ENCODE measurements at places on chromosomes 1 and 21.

DNA sequence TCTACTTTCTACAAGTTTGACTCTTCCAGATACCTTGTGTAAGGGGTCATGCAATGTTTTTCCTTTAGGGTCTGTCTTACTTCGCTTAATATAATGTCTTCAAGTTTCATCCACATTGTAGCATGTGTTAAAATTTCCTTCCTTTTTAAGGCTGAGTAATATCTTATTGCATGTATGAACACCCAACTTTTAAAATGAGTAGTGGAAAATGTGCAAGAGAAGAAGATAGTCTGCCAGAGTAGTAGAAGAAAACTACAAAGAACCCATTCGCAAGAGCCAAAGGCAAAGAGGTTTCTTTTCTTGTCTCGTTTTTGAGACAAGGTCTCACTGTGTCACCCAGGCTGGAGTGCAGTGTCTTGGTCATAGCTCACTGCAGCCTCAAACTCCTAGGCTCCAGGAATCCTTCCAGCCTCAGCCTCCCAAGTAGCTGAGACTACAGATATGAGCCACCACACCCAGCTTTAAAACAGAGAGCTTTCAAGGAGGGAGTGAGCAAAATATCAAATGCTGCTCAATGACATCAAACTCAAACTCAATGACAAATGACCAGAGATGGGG lies 9.4 kb downstream of the IL23R start:
- DNase-seq: no peak

DNA sequence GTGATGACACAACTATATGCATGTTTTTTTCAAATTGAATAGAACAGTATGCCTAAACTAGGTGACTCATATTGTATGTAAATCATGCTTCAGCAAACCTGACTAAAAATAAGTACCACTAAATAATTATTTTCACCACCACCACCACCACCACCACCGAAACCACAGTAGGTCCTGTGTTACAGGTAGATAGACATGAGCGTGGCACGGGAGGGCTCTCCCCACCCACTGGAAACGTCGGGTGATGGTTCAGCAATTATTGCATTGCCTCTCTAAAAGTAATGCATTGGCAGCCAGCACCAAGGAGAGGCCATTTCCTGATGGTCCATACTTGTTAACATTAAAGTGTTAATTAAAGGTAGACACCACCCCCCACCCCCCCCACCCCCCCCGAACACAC lies 297.0 kb upstream of the NCAM2 start:
- no peak for DNase-seq

- DNase-seq: no peak
These were observed 55.5 kb downstream of the MPZL1 start for GRCh38 chr1:167777269-167777650.

DNA sequence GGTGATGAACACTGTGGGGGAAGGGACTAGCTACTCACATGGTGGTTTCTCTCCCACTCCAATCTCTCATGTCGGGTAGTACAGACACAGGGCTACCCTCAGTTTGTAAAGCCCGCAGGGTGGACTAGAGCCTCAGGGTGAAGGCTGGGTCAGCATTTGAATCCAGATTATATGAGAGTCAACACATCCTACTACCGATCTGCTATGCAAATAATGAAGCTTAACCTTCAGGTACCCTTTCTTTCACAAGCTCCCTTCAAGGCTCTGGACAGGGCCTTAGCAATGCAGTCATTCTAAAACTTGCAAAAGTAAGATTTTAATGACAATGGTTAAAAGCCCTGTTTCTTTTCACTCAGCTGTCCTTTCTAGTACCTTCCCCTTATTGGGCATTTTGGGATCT lies 5.5 kb upstream of the ZBED6 start:
- DNase-seq: no peak

DNA sequence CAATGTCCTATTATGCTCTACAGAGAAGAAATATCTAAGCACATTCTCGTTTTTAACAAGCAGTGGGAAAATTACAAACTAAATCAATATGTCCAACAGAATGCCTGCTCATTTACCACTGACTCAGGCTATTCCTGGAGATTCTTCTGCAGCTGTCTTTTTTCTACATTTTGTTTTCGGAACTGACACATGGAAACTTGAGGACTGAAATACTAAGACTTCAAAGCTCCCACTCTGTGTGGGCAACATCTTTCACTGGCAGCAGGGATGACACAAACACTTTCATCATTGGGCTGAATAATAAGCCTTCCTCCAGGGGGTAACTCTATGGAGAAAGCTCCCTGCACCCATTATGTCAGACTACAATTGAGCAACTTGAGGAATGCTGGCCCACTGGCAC lies 175.5 kb upstream of the NCAM2 start:
- no peak for DNase-seq

DNA sequence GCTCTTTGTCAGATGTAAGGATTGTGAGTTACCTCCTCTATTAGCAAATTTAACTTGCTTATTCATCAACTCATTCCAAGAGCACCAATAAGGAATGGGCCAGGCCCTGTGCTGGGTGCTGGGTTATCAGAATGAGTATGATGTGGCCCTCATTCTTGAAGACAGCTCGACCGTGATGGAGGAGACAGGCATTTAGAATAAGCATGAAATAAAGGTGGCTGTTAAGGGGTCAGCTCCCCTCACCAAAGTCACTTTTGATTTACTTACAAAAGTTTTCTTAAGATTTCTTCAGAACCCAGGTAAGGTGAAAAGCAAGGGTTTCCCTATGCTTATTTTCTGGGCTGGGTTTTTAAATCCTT lies 15.3 kb upstream of the PADI1 start:
- DNase-seq: no peak

DNA sequence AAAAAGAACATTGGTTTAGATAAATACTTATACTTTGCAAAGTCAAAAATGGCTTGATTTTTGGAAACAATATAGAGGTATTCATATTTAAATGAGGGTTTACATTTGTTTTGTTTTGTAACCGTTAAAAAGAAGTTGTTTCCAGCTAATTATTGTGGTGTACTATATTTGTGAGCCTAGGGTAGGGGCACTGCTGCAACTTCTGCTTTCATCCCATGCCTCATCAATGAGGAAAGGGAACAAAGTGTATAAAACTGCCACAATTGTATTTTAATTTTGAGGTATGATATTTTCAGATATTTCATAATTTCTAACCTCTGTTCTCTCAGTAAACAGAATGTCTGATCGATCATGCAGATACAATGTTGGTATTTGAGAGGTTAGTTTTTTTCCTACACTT lies 65.3 kb upstream of the SAMD13 start:
- DNase-seq: no peak

GRCh38 chr1:47513393-47513792 lies 75.5 kb downstream of the FOXD2 start:
- no peak for DNase-seq

DNA sequence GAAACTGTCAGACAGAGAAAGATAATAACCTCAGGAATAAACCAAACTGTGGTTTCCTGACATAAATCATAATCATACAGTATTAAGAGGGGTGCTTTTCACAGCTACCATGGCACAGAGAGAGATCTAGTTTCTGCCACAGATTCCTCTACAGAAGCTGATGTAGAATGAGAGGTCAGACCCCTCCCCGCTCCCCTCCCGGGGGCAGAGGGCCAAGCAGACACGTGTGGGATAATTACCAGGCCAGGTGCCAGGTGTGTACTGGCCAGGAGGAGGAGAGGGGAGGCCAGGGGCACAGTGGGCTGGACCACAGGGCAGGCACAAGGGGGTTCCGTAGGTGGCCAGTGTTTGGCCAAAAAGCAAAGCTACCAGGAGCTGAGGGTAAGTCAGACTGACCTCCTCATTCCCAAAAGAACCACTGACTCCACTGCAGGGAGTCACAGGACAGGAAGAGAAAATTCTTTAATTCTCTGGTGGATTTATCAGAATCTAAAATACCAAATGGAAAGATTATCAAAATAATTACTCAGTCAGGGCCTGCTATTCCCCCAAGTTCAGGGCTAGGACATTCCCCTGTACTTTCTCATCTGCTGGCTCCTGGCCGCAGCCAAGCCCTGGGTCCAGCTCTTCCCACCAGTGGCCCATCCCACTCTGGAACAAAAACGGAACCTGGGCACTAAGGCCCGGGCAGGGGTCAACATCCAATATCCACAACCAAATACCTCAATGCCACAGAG lies 30.0 kb downstream of the C2CD2 start:
- no peak for DNase-seq

DNA sequence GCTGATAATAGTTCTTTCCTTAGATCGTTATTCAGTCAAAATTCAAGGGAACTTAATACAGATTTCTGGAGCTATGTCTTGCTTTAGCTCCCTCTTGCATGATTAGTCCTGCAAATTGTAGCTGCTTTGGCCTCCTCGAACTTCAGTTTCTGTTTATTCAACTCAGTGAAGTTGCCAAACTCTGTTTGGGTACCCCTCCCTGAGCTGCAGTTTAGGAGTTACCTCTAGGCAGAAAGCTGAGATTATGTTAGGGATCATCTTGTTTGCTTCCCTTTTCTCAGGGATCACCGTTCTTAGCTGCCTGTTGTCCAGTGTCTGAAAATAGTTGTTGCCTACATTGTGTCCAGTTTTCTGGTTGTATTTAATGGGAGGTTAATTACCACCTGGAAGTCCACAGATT lies 43.5 kb downstream of the SNX27 start:
- no peak for DNase-seq

GRCh38 chr1:21779613-21780521 lies 3.1 kb downstream of the USP48 start:
- no peak for DNase-seq

- DNase-seq: no peak
These were observed 4.8 kb upstream of the ST6GALNAC5 start for GRCh38 chr1:76862447-76862846.

DNA sequence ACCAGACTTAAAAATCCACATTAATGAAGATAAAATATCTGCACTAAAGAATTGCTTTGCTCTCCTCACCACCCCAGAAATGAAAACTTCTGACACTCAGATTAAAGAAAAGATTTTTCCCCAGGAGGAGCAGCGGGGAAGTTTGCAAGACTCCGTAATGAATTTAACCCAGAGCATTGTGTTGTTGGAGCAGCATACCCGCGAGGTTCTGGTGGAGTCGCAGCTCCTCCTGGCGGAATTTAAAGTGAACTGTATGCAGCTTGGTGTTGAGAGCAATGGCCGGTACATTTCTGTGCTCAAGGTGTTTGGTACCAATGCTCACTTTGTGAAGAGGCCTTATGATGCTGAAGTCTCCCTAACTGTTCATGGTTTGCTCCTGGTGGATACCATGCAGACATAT lies 46.4 kb downstream of the VPS13D start:
- DNase-seq: no peak

- DNase-seq: no peak
These were observed 391.7 kb downstream of the KCTD3 start for GRCh38 chr1:215958841-215959240.

DNA sequence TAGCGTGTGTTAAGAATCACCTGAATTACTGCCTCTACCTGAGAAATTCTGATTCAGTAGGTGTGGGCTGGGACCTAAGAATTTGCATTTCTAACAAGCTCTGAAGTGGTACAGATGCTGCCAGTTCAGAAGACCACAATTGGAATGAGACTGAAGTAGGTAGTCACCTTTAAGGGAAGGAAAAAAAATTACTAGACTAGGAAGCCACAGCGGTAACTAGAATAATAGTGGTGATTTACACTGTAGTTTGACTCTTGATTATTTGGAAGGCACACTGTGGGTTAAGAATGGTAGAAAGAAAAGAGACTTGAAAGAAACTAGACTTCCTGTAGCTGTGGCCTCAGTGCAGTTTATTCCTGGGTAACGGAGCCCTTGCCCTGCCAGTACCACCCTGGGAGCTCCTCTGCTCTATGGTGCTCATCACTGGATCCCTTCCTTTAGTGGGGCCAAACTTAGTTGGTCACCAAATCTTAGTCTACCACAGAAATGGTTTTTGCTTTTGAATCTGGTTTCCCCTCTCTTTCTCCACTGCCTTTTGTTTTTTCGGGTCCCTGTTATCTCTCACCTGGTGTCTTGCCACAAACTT lies 43.6 kb downstream of the ARID1A start:
- no peak for DNase-seq

GRCh38 chr1:19484798-19485361 lies 459 bp downstream of the CAPZB start:
- peak; percentile 23 for DNase-seq

- DNase-seq: no peak
These were observed 36.2 kb upstream of the PKN2 start for GRCh38 chr1:88647749-88648415.

- DNase-seq: no peak
These were observed 89.7 kb downstream of the ADCY10 start for GRCh38 chr1:167824163-167824794.

DNA sequence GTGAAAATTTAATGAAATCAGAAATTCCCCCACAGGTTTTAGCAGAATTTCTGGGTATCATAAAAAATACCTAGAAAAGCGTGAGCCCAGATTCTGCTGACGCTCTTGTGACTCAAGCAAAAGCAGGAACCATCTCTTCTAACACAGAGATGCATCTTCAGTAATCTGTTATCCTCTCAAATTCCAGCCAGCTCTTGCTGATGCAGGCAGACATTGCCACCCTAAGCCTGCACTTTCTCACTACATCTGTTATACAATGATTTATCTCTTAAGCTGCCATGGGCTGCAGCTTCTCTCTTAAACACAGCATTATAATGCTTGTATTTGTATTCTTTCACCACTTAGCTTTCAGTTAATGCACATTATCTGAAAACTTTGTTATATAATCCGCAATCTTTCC lies 113.0 kb upstream of the RGS1 start:
- DNase-seq: no peak

GRCh38 chr1:2050793-2051682 lies 827 bp downstream of the PRKCZ start:
- no peak for DNase-seq

DNA sequence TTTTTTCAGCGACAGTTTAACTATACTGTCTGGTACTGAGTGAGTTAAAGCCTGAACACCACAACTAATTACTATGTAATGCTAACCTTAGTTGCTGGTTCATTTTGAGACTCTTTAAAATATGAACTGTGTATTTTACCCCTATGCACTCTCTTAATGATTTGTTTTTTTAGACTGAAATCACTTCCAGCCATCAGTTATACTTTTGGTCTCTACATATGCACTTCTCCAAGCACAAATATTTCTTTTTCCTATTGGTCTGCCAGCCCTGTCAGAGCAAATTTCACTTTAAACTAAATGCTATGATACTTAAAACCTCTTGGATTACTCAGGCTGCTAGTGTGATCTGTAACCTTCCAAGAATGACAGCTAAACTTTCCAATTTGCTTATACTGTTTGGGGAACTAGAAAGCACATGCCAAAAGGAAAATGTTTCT lies 38.1 kb upstream of the SCYL3 start:
- no peak for DNase-seq

GRCh38 chr1:106749491-106749890 lies 307.0 kb upstream of the PRMT6 start:
- no peak for DNase-seq

DNA sequence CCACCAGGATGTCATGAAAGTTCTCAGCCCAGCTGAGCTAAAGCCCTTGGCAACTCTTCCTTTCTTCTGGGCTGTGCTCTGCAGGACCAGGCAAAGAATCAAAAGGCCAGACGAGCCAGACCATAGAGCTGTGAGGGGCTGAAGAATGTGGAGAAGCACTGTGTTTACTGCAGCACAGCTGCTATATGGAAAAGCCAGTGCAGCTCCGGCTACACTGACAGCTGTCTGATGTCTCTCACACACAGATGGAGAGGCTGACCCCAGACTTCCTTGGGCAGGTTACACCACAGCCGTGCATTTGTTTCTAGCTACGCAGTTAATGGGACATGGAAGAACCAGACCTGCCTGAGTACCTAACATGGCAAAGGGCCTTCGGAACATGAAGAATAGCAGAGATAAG lies 40.3 kb downstream of the CD247 start:
- no peak for DNase-seq
